ENCODE measurements at places on chromosomes 13 and 19.

GRCh38 chr13:90099847-90100246, 1247.6 kb upstream of the MIR17HG start:
- DNase-seq, result no peak

DNA sequence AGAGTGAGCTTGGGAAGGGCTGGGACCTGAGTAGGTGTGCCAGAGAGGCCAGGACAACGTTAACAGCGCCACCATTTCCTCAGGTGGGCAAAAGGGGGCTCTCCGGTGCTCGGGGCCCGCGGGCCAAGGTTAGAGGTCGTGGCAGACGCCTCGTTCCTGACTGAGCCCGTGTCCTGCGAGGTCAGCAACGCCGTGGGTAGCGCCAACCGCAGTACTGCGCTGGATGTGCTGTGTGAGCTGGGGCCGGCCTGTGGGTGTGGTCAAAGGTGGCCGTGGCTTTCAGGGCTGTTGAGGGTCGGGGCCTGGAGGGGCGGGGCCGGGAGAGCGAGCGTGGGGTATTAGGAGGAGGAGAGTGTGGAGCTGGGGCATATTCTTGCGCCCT, 3.7 kb downstream of the KIRREL2 start:
- DNase-seq, result no peak

GRCh38 chr13:43787518-43787891, 733 bp upstream of the ENOX1 start:
- DNase-seq, result no peak

DNA sequence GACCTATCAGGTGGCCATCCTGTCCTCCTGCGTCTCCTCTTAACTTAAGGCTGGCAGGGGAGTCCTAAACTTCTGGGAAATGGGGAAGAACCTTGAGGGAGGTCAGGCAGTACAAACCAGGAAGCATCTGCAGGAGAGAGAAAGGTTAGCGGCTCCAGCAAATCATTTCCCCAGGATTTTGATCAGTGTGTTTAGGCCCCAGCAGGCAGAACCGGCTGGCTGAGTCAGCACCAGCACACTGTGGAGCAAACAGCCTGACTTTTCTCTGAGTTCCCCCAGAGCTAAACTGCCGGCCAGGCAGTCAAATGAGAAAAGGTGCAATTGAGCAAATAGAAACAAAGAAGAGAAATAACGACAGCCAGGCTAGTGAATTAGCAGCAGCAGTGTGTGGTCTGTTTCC, 46.7 kb upstream of the MEDAG start:
- DNase-seq, result no peak

- no peak for DNase-seq
Measured at GRCh38 chr19:44303320-44303719, 1.5 kb downstream of the ZNF235 start.

GRCh38 chr13:109880371-109881346, 94.3 kb upstream of the IRS2 start:
- DNase-seq, result no peak

GRCh38 chr19:51138549-51138979, 3.5 kb upstream of the SIGLEC7 start:
- no peak for DNase-seq

DNA sequence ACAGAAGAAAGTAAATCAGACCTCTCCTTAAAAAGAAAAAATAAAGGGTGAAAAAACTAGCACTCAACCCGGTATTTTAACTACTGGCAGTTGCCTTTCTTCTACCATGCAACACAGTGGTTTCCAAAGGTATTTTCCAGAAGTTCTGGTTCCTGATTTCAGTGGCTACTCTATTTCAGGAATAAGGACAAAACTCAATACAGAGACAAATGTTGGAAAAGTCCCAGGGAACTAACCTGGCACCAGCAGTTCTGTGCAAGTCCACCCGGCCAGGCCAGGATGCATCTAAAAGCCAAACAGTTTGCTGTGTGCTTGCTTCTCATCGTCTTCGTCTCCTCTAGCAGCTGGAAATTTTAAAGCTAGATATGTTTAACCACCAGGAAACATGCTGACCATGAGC, 52.5 kb downstream of the FOXO1 start:
- no peak for DNase-seq

DNA sequence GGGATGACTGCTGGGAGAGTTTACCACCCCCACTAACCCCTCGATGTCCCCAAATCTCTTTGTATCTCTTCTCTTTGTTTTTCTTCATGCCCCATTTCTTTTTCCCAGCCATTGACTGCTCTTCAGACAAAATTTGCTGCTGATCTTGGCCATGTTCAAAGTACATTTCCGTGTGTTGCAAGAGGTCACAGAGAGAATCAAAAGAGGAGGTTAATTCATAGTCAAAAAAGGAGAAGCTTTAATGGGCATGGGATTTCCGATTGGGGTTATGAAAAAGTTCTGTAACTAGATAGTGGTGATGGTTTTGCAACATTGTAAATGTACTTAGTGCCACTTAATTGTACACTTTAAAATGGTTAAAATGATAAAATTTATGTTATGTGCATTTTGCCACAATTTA, 121.1 kb downstream of the FLT1 start:
- no peak for DNase-seq

GRCh38 chr13:70171151-70171550, 62.9 kb upstream of the KLHL1 start:
- no peak for DNase-seq

GRCh38 chr19:46076951-46077814, 36.4 kb upstream of the IGFL4 start:
- peak; percentile 79 for DNase-seq

DNA sequence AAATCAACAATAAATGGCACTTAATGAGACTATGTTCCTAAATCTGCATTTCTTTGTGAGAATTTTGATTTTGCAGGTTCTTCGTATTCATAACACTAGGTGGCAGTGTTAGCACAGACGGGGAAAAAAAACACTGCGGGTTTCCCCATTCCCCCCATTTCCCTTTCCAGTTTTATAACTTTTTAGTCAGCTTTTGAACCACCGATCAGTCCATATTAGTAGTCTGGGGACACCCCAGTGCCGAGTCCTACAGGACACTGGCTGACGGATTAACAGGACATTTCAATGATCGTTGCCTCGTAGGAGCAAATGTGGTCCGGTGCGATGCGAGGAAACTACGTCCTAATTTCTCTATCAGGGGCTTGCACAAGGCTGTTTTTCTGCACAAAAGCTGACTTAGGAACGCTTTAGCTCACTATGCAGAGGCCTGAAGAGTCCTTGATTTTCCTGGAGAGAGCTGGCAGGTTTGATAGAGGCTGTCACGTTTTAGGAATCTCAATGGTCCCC, 234.3 kb downstream of the LMO7 start:
- DNase-seq, result peak; percentile 30

GRCh38 chr19:56930647-56931535, 90.4 kb upstream of the PEG3 start:
- DNase-seq, result peak; percentile 81

- no peak for DNase-seq
Measured at GRCh38 chr19:3873151-3873550, 4.3 kb upstream of the ZFR2 start.

- DNase-seq, result no peak
Measured at GRCh38 chr13:39959497-39960144, 304.2 kb downstream of the COG6 start.

- no peak for DNase-seq
Measured at GRCh38 chr13:84653915-84654534, 771.8 kb upstream of the SLITRK1 start.

DNA sequence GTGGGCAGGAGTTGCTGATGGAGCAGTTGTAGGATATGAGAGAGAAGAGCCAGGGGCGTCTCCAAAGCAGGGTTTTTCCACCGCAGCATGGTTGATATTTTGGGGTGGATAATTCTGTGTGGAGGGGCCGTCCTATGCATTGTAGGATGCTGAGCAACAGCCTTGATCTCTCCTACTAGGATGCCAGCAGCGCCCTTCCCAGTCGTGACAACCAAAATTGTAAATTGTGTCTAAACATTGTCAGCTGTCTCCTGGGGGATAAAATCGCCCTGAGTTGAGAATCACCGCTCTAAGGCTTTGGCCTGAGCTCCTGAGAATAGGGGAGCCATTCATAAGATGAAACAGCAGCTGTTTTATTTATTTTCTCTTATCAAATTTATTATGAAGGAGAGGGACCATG, 4.2 kb downstream of the CACNG8 start:
- no peak for DNase-seq

GRCh38 chr13:29923554-29924481, 73.4 kb upstream of the UBL3 start:
- DNase-seq, result peak; percentile 79

DNA sequence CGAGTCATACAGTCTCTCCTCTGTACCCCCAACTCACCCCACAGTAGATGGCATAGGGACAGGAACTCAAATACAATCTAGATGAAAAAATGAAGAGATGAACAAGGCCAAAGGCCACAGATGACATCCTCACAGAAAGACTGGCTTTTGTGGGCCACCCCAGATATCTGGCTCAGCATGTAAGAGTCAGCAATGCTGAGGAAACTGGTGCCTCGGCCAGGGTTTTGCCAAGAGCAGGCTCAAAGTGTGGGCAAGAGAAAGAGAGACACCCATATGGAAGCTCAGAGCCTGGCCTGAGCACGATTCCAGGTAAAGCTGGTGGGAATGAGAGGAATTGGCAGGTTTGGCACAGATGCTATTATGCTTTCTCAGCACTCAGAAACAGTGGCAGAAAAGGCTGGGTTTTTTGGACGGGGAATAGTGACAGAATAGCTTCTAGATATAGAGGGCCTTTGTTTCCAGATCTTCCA, 460.6 kb downstream of the FOXO1 start:
- no peak for DNase-seq

DNA sequence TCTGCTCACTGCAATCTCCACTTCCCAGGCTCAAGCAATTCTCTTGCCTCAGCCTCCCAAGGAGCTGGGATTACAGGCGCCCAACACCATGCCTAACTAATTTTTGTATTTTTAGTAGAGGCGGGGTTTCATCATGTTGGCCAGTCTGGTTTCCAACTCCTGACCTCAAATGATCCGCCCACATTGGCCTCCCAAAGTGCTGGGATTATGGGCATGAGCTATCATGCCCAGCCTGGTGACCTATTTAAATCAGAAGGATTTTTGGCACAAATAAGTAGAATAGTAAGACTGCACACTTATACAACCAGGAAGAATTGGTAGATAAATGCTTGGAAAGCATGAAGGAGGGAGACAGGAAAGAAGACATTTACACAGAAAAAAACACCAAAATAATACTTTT, 53.4 kb upstream of the AKAP11 start:
- DNase-seq, result no peak

DNA sequence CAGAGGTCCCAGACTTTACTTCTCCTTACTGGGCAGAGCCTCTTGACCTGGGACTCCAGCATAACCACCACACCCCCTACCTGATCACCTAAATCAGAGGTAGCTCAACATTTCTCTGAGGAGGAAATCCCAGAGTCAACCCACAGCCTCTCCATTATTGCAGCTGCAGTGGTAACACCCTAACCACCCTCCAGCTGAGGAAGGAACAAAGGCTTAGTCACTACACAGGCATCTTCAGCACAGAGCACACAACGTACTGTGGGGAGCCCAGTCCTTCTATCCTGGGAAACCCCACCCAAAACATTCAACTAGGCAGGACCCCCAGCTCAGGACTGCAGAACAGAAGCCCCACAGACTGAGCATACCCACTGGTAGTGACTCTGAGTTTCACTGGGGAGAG, 824.7 kb upstream of the SLITRK5 start:
- no peak for DNase-seq

- no peak for DNase-seq
Measured at GRCh38 chr13:50149932-50150331, 134.7 kb downstream of the KCNRG start.

GRCh38 chr19:44753626-44753931, 5.1 kb downstream of the BCL3 start:
- no peak for DNase-seq

DNA sequence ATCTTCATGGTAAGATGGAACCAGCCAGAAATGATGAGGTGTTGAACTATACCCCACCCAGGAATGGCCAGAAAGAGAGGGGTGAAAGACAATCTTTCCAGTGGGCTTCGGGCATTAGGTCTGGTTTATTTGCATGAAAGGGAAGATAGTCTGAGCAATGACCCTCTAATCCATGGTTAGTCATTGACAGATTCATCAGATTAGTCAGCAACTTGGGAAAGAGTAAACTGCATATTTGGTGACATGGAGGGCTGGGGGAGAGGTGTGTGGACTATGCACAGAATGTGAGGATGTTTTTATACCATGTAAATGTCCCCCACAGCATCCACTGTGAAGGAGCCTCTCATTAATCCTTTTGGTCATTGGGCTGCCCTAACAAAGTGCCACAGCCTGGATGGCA, 30.1 kb upstream of the USP12 start:
- DNase-seq, result no peak

GRCh38 chr13:41111454-41111853, 21.1 kb downstream of the KBTBD6 start:
- DNase-seq, result no peak

- no peak for DNase-seq
Measured at GRCh38 chr19:1394252-1395193, 6.8 kb downstream of the GAMT start.

- no peak for DNase-seq
Measured at GRCh38 chr13:59088716-59089115, 1075.0 kb downstream of the DIAPH3 start.

DNA sequence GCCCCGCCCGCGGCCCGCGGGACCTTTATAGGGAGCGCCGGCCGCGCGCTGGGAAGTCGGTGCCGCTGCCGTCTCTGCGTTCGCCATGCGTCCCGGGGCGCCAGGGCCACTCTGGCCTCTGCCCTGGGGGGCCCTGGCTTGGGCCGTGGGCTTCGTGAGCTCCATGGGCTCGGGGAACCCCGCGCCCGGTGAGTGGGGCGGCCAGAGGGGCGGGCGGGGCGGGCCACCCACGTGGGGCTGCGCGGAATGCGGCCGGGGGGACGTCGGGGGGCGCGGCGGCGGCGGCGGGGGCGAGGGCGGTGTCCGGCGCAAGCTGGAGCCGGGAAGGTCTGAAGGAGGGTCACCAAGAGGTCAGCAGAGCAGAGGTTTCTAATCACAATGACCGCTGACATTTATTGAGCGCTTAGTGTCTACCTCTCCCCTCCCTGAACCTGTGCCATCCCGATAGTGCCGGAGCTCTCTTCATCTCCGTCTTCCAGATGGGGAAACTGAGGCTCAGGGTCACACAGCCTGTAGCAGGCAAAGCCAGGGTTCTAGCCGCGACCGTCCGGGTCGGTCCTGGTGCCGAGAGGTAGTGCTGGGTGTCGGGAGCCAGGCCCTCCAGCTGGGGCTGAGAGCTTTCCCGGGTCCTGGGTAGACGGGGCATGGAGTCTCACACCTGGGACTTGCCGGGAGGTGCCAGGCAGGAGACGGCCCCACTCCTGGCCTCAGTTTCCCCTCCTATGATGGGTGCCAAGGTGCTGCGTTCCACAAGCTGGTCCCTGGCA, at the start of gene FSTL3:
Gene FSTL3, plus strand, starts transcription at position 54 of the 767 bp plus-strand sequence. Its CDS starts 32 bp downstream, at position 86.
- no peak for DNase-seq

DNA sequence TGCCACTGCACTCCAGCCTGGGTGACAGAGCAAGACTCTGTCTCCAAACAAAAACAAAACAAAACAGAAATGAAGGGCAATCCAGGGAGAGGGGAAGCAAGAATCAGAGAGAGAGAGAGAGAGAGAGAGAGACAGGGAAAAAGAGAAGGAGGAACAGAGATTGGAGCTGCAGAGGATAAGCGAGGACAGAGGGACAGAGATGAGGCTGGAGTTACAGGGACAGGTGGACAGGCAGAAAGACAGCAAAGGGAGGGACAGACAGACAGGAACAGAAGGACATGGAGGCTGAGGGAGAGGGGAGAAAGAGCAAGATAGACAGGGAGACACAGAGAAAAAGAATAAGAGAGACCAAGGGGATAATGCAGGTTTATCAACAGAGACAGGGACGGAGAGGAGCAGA, 1.3 kb upstream of the CRX start:
- no peak for DNase-seq

- DNase-seq, result no peak
Measured at GRCh38 chr19:54795758-54796157, 7.7 kb upstream of the KIR2DL4 start.
